ENCODE measurements at places on chromosomes 4 and X. TPM values are rescaled to one million over a fixed set of nuclear protein-coding genes. Genes with fewer than 3 reads are reported as not detected.
A peak's percentile ranks its signal among the peaks of the same experiment; 100 is the strongest.

The TAF7L gene
- 0.33 TPM for total RNA-seq

The CENPVL2 gene
- total RNA-seq = 0.96 TPM

GRCh38 chr4:151627491-151627890 lies 133.3 kb downstream of the GATB start:
- no peak for DNase-seq

- no peak for DNase-seq
Observed at GRCh38 chr4:108933046-108933445, 170.2 kb upstream of the ETNPPL start.

- no peak for DNase-seq
Observed at GRCh38 chr4:172554588-172554987, 614.0 kb upstream of the GALNT7 start.

- DNase-seq = no peak
Observed at GRCh38 chr4:173498023-173498422, 32.0 kb downstream of the HAND2 start.

DNA sequence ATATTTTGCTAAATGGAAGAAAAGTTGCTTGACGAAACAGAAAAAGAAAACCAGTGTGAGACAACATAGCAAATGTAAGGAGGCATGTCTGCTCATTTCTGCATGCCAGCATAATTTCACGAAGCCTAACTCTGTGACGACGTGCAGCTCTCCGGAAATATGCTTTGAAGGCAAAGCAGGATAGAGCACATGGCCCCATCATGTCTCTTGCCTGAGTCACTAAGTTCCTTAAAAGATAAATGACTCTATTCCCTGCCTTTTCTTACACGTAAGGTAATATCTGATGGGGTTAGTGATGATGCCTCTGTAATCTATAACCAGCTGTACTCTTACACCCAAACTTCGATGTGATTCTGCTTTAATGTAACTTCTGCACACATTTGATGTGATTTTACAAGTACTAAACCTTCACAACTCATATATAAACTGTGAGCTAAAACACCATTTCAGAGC lies 64.5 kb downstream of the ANXA3 start:
- DNase-seq = no peak

DNA sequence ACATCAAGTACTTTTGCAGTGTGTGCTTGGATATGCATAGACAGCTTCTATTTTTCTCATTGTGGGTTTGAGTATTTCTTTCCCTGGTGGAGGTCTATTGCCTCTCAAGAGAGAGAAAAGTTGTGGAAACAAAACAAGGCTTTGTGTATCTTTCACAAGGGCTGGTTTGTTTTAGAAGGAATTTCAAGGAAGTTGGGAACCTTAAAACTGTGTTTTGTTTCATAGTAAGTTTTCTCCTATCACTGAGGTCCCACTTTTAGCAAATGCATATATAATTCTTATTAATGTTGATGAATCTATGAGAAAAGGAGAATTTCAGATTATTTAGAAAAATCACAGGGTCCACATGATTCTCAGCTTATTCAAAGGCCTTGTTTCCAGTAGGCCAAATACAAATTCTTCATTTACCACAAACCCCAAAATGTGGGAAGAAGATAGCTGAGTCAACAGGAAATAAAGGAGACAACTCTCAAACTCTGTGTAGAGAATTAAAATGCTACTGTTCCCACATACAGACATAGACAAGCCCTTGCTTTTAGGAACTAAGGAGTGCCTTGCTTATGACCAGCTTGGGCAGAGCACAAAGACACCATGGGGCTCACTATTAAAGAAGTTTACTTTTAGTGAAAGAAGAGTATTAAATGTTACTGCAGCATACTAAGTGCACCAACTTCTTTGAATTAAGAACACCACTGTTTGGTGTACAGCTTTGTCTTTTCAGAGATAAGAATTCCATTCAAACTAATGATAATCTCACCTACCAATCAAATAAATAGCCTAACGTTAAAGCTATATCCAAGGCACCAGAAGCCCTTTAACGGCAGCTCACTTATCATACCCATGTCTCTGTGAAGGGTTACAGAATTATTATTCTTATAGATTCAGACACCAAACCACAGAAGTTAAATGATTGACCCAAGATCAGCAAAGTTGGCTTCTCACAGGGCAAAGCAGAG lies 177.4 kb upstream of the LEF1 start:
- peak; percentile 38 for DNase-seq

DNA sequence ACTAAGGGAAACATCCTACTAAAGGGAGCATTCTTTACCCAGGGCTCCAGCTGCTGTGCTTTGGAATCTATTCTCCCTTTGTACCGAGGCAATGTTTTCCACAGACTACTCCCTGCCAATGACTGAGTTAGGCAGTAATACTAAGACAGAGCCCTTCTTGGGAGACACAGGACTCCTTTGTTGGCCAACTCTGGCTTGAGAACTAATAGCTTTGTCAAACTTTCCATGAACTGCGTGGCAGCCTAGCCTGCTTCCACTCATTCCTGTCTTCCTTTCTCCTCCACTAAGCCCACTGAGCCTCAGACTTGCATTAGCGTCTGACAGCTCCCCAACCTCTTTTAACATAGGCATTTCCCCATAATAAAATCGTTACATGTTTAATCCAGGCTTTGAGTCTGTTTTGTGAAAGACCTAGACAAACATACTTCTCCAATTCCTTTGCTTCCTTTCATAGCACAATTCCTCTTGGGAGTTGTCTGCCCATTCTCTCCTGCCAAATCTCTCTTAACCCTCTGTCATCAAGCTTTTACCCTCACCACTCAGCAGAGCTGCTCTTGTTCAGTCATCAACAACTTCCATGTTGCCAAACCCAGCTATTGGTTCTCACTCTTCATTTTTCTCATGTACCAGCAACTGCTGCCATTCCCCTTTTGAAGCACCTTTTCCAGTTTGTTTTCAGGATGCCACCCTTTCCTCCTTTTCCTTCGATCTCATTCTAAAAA lies 300.3 kb upstream of the IGFBP7 start:
- DNase-seq = no peak

GRCh38 chr4:127846765-127847164 lies 33.9 kb upstream of the PLK4 start:
- DNase-seq = no peak

Measured in kidney epithelial cell (primary cell).